ENCODE measurements at places on chromosomes 16 and 17.

DNA sequence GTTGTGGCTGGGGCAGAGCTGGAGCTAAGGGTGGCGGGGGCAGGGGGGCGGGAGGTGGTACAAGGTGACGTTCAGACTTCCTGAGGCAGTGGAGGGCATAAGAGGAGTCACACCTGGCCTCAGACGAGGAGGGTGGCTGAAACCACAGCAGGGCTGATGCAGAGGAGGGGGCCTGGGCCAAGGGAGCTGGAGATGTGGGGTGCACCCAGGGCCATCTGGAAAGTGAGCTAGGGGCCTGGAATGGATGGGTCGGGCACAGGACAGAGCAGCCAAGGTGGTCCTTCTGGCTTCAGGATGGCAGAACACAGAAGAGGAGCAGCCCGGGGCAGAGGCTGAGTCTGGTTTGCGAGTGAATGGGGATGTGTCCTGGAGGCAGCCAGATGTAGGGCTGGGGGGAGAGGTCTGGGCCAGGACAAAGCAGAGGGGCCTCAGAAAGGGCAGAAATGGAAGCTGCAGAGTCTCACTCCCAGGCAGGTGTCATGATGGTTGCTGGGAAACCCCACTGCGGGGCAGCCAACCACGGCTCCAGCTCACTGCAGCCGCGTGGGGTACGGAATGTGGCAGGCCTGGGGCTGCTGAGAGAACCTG is 57.6 kb downstream of the PRMT7 start:
- peak; percentile 37 for DNase-seq

DNA sequence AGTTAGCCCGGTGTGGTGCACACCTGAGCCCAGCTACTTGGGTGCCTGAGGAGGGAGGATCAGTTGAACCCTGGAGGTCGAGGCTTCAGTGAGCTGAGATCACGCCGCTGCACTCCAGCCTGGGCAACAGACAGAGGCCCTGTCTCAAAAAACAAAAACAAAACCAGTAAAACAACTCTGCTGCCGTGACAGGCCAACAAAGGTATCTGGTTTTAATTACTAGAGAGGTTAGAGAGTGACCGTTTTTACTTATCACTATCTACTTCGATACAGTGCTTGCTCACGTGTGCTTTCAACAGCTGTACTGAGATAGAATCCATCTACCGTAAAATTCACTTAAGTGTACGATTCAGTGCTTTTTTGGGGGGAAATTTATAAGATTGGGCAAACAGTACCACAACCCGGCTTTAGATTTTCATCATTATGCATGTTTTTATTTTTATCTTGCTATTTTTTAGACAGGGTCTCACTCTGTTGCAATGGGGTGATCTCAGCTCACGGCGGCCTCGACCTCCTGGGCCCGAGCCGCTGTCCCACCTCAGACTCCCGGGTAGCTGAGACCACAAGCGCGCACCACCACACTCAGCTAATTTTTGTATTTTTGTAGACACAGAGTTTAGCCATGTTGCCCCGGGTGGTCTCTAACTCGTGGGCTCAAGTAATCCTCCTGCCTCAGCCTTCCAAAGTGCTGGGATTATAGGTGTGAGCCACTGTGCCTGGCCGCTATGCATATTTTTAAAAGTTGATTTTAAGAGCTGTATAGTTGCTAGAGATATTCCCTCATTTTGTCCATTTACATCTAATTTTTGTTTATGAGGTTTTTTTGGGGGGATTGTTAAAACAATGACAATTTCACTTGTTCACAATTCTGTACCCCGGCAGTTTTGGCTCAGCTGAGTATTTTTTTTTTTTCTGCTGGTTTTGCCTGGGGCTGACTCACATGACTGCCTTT is 30.9 kb downstream of the SERPINF1 start:
- DNase-seq = no peak

GRCh38 chr16:87809150-87809902 is 43.5 kb upstream of the KLHDC4 start:
- no peak for DNase-seq

- no peak for DNase-seq
Observed at GRCh38 chr16:82874672-82875071, 247.9 kb downstream of the CDH13 start.

- no peak for DNase-seq
Observed at GRCh38 chr16:75402821-75403475, 30.4 kb downstream of the CFDP1 start.

DNA sequence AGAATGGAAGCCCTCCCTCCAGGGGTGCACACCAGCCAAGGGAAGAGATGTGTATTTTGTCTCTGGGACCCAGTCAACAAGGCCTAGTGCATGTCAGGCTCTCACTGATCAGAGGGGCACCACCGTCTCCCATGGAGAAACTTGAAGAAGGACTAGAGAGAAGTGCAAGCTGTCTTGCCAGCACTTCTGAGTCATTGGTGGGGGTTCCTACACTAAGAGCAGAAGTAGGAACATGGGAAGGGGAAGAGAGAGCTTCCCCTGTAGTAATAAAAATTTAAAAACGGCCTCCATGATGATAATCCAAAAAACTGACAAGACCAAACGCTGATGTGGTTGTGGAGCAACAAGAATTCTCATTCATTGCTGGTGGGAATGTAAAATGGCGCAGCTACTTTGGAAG is 46.3 kb downstream of the DYNLRB2 start:
- DNase-seq = no peak

- no peak for DNase-seq
Observed at GRCh38 chr17:7848739-7849129, 6.1 kb upstream of the TMEM88 start.

DNA sequence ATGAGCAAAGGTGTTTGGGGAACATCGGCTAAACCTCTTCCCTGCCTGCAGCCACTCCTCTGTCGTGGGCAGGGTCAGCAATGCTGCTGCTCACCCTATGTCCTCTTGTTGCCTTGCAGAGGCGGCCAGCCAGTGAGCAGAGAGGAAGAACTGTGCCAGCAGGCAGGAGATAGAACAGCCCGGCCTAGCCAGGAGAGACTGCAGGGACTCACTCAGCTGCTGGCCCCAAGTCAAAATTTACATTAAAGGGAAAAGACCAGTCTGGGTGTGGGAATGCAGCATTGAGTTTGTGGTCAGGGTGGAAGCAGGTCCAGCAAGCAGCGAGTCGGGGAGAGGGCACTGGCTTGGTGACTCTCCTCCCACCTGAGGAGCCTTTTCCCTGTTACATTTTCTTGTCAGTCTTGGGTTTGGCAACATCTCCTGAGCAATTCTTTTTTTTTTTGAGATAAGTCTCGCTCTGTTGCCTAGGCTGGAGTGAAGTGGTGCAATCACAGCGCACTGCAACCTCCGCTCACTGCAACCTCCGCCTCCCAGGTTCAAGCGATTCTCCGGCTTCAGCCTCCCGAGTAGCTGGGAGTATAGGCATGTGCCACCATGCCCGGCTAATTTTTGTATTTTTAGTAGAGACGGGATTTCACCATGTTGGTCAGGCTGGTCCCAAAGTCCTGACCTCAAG is 22.7 kb downstream of the LIG3 start:
- DNase-seq = no peak

DNA sequence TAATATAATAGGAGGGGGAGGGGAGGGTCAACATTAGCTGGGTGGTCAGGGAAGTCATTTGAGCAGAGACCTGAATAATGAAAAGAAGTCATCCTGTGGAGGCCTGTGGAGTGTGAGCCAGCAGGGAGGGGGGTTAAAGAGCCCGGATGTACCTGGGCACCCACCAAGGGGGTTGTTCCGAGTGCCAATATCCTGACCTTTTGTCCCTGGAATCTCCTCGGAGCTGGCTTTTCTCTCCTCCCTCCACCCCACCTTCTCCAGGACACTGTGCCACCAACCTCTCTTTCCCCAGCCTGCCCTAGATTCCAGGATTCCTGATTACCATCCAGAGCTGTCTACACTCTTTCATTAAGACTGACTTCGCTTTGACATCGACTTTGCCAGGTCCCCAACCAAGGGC is 6.2 kb downstream of the SHBG start:
- DNase-seq = no peak

GRCh38 chr16:66382966-66383299 is 16.4 kb downstream of the CDH5 start:
- no peak for DNase-seq

- DNase-seq = no peak
Observed at GRCh38 chr16:3961449-3961849, 80.9 kb upstream of the CREBBP start.

Data from stimulated activated CD8-positive, alpha-beta memory T cell treated with anti-CD3 and anti-CD28 coated beads, Interleukin-15, amount 100 ng/mL, for 48 hours (primary cell).